HS-5 (cell line): ENCODE measurements at places on chromosomes 16 and 17.

- DNase-seq, result no peak
Measured at GRCh38 chr17:28514561-28515002, 8.4 kb downstream of the FOXN1 start.

- DNase-seq, result no peak
Measured at GRCh38 chr17:81934850-81935708, 2.0 kb downstream of the PYCR1 start.

DNA sequence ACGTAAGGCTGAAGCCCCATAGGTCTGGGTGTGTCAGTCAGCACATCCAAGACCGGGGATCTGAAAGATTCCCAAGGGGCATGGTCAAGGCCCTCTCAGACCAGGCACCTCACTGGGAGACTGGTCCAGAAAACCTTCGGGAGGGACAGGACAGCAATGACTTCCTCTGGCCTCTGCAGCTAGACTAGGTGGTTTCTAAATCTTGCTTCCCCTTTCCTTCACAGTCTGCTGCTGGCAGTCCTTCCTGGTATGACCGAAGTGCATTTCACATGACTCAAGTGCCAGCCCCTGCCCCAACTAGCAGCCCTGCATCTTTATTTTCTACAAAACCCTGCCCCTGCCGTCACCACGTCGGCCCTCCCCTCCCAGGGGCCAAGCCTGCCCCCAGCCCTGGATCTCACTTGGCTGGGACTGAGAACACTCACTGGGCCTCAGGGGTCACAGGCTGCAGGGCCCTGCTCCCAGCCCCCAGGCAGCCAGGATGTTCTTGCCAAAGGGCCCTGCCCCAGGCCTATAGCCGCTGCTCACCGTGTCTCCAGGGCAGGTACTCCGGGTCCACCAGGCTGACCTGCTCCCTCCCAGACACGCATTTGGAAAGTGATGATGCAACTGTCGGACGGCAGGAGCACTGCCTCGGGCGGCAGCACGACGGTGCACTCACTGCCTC, 18.3 kb downstream of the POLR3K start:
- no peak for DNase-seq

GRCh38 chr16:73298562-73298961, 250.6 kb upstream of the ZFHX3 start:
- DNase-seq, result peak; percentile 19
